Fibroblast of skin of right biceps (primary cell): ENCODE measurements at places on chromosomes 6 and 20.
A peak's percentile ranks its signal among the peaks of the same experiment; 100 is the strongest.

DNA sequence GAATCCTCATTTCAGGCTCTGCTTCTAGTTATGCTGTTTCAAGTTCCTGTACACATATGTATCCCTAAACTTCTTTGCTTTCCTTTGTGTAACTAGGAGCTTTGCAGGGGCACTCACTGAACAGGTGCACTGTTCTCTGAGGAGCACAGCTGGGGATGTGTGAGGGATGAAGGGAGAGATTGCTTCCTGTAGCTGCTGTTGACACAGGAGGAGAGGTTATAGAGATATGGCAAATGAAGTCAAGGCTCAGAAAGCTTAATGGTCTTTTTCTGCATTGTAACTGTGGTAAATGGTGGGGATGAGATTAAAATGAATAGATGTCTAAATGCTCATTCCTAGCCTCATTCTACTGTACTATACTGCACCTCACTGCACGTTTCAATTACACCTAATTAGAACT lies 454.3 kb downstream of the BTBD3 start:
- no peak for DNase-seq

GRCh38 chr6:23154159-23154558 lies 584.8 kb downstream of the HDGFL1 start:
- no peak for DNase-seq

- DNase-seq: no peak
Measured at GRCh38 chr6:83985308-83985713, 48.3 kb upstream of the MRAP2 start.

DNA sequence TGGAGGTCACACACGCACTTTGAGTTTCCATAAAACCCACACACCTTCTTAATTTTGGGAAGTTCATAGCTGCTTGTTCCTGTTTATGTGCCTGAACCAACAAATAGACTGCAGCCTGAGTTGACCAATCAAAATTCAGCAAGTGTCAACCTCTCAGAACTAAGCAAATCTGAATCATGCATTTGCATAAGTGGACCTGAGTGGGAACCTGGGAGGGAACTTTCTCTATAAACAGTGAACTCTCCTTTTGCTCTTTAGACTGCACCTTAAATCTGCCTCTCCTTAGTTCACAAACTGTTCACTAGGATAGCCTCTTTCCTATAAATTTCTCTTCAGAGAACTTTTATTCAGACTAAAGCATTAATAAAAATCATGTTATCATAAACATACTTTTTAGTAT lies 37.9 kb downstream of the SLC17A1 start:
- DNase-seq: no peak

DNA sequence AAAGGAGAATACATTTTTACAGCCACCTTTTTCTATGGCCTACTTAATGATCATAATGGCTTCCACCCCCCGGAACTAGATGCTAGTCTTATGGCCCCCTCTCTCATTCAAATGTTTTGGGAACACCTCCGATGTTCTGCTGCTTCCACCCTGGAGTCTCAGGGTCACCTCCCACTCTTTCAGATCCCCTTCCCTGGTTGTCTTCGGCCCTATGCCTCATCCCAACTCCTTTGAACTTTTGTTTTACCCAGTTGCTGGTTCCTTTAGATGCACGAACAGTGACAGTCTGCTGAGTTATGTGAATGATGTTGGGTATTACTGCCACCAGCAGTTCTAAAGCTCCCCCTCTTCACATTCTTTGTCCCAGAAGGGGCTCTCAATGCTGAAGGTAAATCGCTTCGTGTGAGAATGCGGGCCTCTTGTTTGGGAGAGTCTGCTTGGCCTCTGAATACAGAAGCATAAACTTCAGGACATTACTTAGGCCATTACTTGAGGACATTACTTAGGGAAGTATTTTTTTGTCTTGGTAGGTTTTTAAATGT lies 309.1 kb downstream of the SOX4 start:
- no peak for DNase-seq

- DNase-seq: no peak
Measured at GRCh38 chr6:30810813-30811339, 66.5 kb upstream of the IER3 start.

DNA sequence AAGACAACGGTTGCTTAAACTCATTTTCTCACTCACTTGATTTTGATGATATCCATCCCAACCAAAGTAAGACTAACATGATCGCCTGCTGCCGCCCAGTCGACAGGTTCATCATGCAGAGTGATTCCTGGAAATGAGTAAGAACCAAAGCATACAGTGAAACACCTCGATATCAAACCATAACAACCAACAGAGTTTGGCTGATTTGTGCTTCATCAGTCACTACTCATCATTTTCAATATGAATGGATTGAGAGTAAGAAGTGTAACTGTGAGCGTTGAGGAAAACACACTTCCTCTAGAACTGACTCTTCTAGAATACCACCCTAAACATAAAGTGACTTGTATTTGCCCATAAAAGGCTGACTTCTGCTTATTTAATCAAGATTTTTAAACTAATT lies 29.2 kb upstream of the ALDH8A1 start:
- DNase-seq: no peak

DNA sequence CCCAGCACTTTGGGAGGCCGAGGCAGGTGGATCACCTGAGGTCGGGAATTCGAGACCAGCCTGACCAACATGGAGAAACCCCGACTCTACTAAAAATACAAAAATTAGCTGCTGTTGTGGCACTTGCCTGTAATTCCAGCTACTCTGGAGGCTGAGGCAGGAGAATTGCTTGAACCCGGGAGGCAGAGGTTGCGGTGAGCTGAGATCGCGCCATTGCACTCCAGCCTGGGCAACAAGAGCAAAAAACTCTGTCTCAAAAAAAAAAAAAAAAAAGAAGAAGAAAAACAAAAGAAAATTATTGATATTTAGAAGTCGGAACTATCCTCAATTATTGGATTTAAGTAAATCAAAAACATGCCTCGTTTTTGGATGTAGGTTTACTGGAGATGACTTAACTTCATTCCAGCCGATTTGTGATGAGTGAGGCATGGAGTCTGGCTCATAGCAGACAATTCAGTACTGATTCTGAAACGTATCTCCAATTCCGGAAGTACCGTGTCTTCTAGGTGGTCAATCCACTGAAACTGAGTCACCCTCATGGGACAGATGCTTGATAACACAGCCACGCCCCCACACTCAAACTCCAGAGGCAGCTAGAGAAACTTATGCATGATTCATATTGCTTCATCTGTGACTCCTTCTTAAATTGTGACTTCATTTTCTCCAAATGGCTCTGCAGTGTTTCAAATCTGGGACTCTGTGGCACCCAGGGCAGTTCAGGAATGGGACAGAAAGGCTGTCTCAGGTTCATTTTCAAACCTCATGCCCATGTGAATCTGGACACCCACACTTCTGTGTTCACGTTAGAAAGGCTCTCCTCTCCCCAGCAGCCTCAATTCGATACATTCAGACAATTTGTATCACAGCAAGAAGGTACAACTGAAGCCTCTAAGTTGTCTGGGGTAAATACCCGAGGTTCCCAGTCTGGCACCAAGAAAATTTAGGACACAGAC lies 110.4 kb upstream of the ARMC2 start:
- DNase-seq: peak; percentile 99

DNA sequence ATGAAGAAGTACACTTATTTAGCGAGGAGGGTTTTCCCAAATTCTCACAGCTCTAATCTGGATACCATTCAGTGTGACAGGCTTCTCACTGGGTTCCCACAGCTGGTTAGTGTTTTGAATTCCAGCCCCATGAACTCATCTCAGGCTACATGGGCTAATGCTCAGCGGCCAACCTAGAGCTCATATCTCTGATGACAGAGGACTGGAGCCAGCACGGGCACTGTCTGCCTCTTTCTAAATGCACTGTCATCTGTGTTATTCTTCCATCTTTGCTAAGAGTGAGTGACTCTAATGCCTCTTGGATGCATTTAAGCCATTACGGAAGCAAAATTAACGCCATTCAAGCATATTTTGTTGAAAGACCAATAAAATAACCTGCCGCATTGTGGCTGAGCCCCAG lies 308.9 kb upstream of the JAG1 start:
- peak; percentile 90 for DNase-seq

- DNase-seq: no peak
Measured at GRCh38 chr6:165456286-165456685, 146.9 kb upstream of the C6orf118 start.

GRCh38 chr6:17102258-17102870 lies 514 bp downstream of the STMND1 start:
- no peak for DNase-seq

DNA sequence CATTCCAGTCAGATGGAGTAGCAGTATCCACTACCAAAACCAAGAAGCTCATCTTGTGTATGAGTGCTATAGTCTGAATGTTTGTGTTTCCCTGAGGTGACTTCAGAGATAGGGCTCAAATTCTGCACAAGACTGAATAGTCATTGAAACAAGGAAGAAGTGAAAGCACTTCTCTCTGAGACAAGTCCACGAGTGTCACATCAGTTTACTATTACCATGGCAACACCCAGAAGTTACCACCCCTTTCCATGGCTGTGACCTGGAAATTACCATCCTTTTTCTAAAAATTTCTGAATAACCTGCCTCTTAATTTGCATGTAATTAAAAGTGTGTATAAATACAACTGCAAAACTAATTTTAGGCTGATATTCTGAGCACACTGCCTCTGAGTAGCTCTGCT lies 682.1 kb upstream of the ADGRB3 start:
- no peak for DNase-seq

GRCh38 chr20:10454151-10454750 lies 19.1 kb downstream of the SLX4IP start:
- no peak for DNase-seq

DNA sequence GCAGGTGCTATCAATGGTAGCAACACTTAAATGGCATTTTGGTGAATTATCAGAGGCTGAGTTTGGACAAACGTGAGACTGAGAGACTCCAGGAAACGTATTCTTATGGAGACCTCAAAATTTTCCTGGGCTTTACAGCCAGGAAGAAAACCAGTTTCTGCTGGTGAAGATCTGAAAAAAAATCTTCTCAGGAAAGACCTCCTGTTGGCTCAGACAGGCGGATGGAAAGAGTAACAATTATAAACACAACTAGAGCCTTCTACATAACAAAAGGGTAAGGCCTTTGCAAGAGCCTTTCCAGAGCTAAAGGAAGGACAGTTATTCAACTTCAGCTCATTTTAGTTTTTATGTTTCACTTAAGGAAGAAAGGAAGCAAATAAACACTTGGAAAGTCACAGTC lies 274.4 kb downstream of the THBS2 start:
- no peak for DNase-seq

GRCh38 chr20:10504608-10504993 lies 69.5 kb downstream of the SLX4IP start:
- DNase-seq: no peak

DNA sequence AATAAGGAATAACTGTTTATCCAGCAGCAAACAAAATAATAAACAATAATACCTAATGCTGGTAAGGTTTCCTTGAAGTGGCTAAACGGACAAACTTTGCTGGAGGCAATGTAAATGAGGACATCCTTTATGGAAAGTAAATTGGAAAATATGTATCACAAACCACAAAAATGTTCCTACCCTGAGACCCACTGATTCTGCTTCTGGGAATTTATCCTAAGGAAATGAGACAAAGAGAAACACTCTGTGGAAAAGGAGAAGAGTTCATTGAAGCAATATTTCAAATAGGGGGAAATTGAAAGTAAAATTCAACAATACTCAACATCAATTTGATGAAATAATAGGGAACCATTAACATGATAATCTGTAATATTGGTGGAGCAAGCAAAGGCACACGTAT lies 37.9 kb downstream of the MAFB start:
- peak; percentile 86 for DNase-seq

- DNase-seq: peak; percentile 63
Measured at GRCh38 chr6:156718647-156719394, 58.4 kb upstream of the ARID1B start.

DNA sequence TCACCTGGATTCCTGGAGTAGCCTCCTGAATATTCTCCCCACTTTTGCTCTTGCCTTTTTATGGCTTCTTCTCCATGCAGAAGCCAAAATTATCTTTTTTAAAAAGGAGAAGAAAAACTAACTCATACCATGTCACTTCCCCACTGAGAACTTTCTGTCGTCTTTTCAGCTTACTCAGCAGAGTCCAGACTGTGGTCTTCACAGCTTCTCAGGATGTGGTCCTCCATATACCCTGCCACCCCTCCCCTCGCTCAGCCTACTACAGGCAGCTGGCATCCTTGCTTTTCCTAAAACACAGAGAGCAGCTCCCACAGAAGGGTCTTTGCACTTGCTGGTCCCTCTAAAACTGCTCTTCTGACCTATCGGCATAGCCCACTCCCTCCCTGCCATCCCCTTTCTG lies 89.4 kb upstream of the ISM1 start:
- DNase-seq: no peak

DNA sequence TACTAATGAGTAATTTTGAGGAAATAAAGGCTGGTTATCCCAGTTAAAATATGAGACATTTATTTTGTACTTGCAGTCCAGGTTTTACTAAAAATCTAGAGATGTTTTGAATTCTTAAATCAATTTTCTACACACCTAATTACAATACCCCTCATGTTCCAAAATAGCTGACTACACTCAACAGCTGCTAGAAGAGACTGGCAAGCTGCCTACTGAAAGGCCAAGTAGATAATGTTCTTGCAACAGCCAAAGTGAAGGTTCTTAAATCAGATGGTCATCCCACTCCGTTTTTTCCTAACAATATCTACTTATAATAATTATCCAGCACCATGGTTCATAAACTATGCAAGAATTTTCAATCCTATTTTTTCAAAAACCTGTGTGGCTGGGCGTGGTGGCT lies 69.0 kb downstream of the DTNBP1 start:
- DNase-seq: no peak

DNA sequence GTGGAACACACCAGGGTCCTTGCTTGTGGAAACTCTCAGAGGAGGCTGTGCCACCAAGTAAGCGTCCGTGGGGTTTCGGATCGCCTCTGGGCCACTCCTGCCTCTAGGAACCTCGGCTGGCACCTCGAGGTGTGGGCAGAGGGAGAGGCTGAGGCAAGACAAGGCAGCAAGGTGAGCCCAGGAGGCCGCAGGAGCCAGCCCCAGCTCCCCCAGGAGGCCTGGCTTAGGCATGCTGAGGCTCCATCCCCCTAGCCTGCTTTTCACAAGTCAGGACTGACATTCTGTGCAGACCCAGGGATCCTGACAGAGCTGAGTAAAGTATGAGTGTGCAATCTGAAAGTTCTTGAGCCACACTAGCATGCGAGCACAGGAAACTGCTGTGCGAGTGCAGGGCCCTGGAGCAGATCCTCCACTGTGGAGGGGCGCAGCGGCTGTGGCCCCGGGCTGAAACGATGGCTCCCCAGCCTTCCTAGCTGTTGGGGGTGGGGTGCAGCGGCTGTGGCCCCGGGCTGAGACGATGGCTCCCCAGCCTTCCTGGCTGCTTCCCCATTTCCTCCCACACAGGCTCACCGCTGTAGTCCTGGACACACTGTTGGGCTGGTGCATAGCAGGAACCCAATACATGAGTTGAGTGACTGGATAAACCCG lies 75.2 kb upstream of the CD93 start:
- peak; percentile 64 for DNase-seq

GRCh38 chr20:37293301-37293943 lies 4.0 kb downstream of the MANBAL start:
- DNase-seq: no peak

DNA sequence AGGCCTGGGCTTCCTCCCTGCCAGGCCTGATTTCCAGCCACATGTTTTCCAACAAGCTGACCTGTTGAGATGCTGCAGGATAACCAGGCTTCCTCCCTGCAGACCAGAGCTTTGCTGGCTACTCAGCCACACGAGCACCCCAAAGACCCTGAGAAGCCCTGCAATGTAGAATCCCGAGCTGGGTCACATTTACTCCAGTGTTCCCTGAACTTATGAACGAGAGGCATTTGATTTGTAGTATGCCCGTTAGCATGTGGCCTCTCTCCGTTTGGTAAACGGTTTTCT lies 4.0 kb downstream of the SIRPA start:
- DNase-seq: no peak
